Bronchus fibroblast of lung (primary cell): ENCODE measurements at places on chromosomes 6 and 20. TPM values are rescaled to one million over a fixed set of nuclear protein-coding genes. Genes with fewer than 3 reads are reported as not detected.

HLA-G gene
- total RNA-seq: not detected in 2 replicates

SIRPB1 gene
- total RNA-seq: 0.67 and 2.2 TPM in 2 replicates

MYCT1 gene
- total RNA-seq: not detected in 2 replicates

HCRTR2 gene
- total RNA-seq: 0.17 TPM in 1 of 2 replicates, not detected in the other

ZC3H12D gene
- total RNA-seq: under 0.01 and 0.17 TPM in 2 replicates

C6orf136 gene
- 6.8 and 8.7 TPM in 2 replicates for total RNA-seq

TCF15 gene
- total RNA-seq: under 0.01 TPM in 1 of 2 replicates, not detected in the other

BPIFB1 gene
- not detected in 2 replicates for total RNA-seq

OVOL2 gene
- not detected in 2 replicates for total RNA-seq

FHL5 gene
- not detected in 2 replicates for total RNA-seq

SLC22A7 gene
- not detected in 2 replicates for total RNA-seq

ZNF341 gene
- 1.3 and 1.9 TPM in 2 replicates for total RNA-seq

PPP1R14C gene
- total RNA-seq: not detected in 2 replicates

ADGRF1 gene
- not detected in 2 replicates for total RNA-seq

TNFRSF21 gene
- 6.7 and 8.2 TPM in 2 replicates for total RNA-seq

RAB32 gene
- 117 and 121 TPM in 2 replicates for total RNA-seq

FAM210B gene
- 25.6 and 26.6 TPM in 2 replicates for total RNA-seq

STK4 gene
- total RNA-seq: 11.9 and 12.4 TPM in 2 replicates

HS3ST5 gene
- total RNA-seq: not detected in 2 replicates

PI3 gene
- not detected in 2 replicates for total RNA-seq

BTN3A1 gene
- total RNA-seq: 11.3 TPM in 2 replicates

EDN3 gene
- total RNA-seq: not detected in 2 replicates

C6orf15 gene
- not detected in 2 replicates for total RNA-seq

PRR18 gene
- not detected in 2 replicates for total RNA-seq

SLC2A4RG gene
- total RNA-seq: 88.3 and 91.0 TPM in 2 replicates

ARMH2 gene
- total RNA-seq: not detected in 2 replicates

OR12D3 gene
- not detected in 2 replicates for total RNA-seq

NRSN1 gene
- not detected in 2 replicates for total RNA-seq

WFDC6 gene
- not detected in 2 replicates for total RNA-seq

PPARD gene
- total RNA-seq: 36.3 and 36.7 TPM in 2 replicates

NOTCH4 gene
- 2.0 and 2.5 TPM in 2 replicates for total RNA-seq

SLCO4A1 gene
- 0.17 and 0.74 TPM in 2 replicates for total RNA-seq

PREX1 gene
- 3.5 and 3.6 TPM in 2 replicates for total RNA-seq
